Cardiac muscle cell (in vitro differentiated cells and primary cell): ENCODE measurements at places on chromosomes 4 and X. TPM values are rescaled to one million over a fixed set of nuclear protein-coding genes. Genes with fewer than 3 reads are reported as not detected.

- no peak overlapping the region for H3K27ac ChIP-seq
- no peak for DNase-seq
- H3K4me1 ChIP-seq, result no peaks in the 10 kb centered on the region
- no peaks in the 10 kb centered on the region for H3K27me3 ChIP-seq
- H3K36me3 ChIP-seq, result no peaks in the 10 kb centered on the region
These were observed 29.5 kb downstream of the ABLIM2 start for GRCh38 chr4:8129136-8129535.

DNA sequence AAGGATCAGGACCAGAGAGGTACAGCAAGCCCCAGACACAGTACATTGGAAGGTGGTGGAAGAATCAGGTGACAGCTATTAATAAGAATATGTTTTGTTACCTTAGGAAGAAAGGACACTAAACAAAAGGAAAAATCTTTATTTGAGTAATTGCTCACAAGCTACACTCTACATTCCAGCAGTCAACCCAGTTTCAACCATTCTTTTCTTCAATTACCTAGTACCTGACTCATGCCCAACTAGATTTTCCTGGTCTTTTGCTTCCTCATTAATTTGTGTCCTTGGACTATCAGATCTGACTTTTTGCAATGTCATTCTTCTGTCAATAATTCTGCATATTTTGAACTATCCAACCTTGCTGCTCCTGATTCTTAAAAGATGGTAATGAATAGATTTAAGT, 22.5 kb upstream of the GLRA2 start:
- DNase-seq, result no peak
- H3K4me3 ChIP-seq, result no peak overlapping the region
- H3K27ac ChIP-seq, result no peak overlapping the region
- no peaks in the 10 kb centered on the region for H3K4me1 ChIP-seq
- no peaks in the 10 kb centered on the region for H3K27me3 ChIP-seq

The DDX53 gene
- polyA plus RNA-seq, result not detected in 2 replicates

The CXCL8 gene
- not detected in 2 replicates for polyA plus RNA-seq
